Erythroblast (primary cell): ENCODE measurements at places on chromosomes 7 and 10.

- DNase-seq = no peak
Measured at GRCh38 chr10:69747179-69747578, 54.5 kb upstream of the COL13A1 start.

DNA sequence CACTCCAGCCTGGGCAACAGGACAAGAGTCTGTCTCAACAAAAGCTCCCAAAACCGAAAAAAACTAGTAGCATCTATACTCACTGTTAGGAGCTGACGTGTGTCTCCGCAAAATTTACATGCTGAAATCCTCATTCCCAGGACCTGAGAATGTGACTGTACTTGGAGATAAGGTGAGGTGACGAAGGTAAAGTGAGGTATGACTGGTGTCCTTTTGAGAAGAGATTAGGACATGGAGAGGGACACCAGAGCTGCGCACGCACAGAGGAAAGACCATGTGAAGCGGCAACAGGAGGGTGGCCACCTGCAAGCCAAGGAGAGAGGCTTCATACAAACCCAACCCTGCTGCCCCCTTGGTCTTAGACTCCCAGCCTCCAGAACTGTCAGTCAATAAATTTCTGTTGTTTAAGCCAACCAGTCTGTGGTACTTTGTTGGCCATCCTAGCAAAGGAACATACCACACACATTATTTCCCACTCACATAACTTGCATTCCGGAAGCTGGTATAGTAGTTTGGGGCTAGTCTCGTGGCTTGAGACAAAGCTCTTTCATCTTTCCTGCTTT is 1154.0 kb upstream of the CELF2 start:
- no peak for DNase-seq

DNA sequence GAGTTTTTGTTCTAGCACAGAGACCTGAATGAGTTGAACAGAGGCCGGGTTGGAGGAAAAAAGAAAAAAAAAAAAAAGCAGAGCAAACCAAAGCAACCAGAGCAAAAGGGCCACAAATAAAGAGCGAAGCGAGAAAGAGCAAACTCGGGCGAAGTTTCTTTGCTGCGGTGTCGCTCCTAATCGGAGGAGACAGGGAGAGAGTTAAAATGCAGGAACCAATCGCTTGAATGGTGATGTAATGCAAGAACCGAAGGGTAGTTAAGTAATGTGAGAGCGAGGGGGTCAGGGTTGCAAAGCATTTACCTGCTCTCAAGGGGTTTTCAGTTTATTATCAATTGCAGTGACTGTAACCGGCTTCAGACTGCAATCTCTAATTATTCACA is 271.7 kb downstream of the TRIL start:
- DNase-seq = peak; percentile 23

DNA sequence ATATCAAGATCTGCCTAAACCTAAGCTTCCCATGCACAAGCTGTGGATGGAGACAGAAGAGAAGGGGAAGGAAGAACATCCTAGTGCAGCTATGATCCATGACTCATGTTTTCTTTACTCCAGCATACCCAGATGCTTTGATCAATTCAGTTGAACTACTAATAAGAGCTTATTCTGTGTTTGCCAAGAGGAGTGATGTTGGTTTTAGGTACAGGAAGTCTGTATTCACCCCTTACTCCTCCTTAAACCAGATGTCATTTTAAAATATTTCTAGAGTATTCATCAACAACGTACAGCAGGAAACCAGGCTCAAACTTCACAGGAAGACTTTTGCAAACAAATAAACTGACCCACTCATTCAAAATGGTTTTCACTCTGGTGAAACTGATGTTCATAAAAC is 29.2 kb downstream of the PANK1 start:
- no peak for DNase-seq

DNA sequence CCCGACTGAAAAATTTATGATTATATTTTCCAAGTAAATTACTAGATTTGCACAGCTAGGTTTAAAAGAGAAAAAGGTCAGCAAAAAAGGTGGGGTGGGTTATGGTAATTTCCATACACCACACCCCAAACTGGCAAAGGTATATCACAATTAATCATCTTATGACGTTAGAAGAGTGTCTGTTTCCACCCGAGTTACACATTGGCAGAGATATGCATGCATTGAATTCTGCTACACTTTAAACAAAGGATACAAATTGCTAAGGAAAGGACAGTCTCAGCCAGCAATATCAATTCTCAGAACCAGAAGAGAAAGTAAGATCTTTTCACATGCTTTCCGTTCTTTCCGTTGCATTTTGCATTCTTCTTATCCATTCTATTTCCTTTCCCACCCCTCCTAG is 843.3 kb downstream of the GATA3 start:
- DNase-seq = no peak

- DNase-seq = no peak
Measured at GRCh38 chr10:679556-679955, 9.9 kb downstream of the DIP2C start.

DNA sequence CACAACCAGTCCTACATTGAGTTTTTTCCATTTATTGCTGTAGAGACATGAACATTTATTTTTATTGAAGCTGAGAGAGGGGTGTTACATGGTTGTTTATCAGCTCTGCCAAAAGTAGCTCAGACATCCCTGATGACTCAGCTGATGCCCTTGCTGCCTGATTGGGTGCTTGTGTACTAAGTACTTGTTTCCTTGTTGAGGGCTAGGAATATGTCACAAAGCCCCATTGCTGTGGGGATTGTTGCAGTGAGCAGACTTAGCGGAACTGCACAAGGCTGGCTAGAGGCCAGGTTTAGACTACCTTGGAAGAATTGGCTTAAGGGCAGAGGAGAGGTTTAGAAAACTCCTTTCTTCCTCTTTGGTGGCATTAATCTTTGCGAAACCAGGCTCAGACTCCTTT is 110.6 kb downstream of the AUTS2 start:
- DNase-seq = peak; percentile 39
